Hematopoietic multipotent progenitor cell treated with erythropoietin and hydrocortisone succinate and interleukin-3 and kit ligand, for 15 days (in vitro differentiated cells): ENCODE measurements at places on chromosomes 13 and 19.

DNA sequence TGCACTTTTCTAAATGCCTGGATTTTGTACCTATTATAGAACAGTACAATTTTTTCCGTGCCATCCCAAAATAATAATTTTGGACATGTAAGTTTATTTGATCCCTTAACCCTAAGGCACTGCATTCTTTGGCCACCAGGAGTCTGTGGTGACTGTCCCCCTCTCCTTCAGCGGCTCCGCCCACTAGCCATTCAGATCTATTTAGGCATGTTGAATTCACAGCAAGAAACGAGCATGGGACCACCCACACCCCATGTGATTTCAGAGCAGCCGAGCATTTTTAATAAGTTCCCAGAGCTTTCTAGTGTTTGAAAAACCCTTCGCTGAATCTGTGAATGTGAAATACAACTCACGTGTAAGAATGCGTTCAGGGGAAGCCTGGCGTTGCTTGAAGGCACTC lies 567.5 kb downstream of the MYO16 start:
- no peak for DNase-seq

- no peak for DNase-seq
Measured at GRCh38 chr13:26052337-26052736, 521 bp upstream of the SHISA2 start.

DNA sequence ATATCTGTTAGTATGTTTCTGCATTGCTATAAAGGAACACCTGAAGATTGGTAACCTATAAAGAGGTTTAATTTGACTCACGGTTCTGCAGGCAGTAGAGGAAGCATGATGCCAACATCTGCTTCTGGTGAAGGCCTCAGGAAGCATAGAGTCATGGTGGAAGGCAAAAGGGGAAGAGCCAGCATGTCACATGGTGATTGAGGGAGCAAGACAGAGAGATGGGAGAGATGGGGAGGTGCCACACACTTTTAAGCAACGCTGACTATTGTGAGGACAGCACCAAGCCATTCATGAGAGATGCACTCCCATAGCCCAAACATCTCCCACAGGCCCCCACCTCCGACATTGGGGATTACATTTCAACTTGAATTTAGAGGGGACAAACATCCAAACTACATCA lies 32.8 kb downstream of the COG6 start:
- no peak for DNase-seq

DNA sequence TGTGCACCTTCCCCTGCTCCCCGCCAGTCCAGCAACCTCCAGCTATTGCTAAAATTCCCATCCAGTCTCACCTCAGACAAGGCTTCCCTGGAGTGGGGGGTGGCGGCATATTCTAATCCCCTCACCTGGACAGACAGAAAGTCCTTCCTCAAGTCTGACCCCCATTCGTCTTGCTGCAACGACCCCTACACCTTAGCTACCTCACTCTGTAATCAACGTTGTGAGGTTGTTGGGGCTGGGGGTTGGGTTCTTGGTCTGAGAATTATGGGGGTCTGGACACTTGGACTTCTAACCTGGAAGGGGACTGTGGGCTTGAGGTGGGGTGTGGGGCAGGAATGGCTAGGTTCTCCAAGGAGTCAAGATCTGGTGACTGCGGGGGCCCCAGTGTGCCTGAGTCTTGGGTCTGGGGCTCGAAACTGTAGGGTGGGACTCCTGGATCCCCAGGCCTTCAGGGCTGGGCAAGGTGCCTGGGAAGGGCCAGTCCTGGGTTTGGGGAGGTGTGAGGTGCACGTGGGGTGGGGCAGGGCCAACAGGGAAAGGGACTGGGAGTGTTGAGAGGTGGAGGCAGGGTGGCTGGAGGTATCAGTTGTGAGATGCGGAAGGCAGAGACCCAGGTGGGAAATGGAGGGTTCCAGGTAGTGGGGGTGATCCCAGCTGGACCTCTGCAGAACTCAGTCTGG lies 1.3 kb downstream of the FOXA3 start:
- DNase-seq = no peak

GRCh38 chr13:32430018-32430747 lies 2.3 kb upstream of the N4BP2L1 start:
- DNase-seq = no peak

GRCh38 chr13:26941345-26942174 lies 181.0 kb upstream of the GPR12 start:
- no peak for DNase-seq

DNA sequence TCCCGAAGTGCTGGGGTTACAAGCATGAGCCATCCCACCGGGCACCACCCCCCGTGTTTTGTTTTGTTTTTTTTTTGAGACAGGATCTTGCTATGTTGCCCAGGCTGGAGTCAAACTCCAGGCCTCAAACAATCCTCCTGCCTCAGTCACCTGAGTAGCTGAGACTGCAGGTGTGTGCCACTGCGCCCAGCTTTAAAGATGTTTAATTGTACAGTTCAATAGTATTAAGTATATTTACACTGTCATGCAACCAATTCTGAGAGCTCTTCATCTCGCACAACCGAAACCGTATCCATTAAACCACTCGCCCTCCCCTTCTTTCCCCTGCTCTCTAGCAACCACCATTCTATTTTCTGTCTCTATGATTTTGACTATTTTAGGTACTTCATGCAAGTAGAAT lies 15.6 kb downstream of the NUCB1 start:
- no peak for DNase-seq

DNA sequence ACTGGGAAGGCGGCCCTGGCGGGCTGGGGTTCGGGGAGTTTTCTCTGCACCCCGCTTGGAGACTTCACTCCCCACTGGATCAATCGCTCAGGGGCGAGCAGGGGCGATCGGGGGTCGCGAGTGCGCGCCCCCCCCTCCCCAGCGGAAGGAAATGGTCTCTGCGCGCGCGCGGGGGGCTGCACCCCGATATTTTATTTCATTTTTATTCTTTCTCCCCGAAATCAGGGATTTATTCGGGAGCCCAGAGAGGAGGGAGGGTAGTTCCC lies 421 bp downstream of the ARID3A start:
- DNase-seq = no peak

- no peak for DNase-seq
Measured at GRCh38 chr13:59444210-59444857, 719.4 kb downstream of the DIAPH3 start.

GRCh38 chr19:55611300-55611982 lies 6.0 kb downstream of the ZNF865 start:
- no peak for DNase-seq

- DNase-seq = no peak
Measured at GRCh38 chr19:40585241-40585981, 8.7 kb downstream of the SHKBP1 start.

- DNase-seq = no peak
Measured at GRCh38 chr13:41897126-41897525, 63.8 kb downstream of the VWA8 start.

- DNase-seq = no peak
Measured at GRCh38 chr19:46919324-46919723, 58.5 kb downstream of the ARHGAP35 start.

DNA sequence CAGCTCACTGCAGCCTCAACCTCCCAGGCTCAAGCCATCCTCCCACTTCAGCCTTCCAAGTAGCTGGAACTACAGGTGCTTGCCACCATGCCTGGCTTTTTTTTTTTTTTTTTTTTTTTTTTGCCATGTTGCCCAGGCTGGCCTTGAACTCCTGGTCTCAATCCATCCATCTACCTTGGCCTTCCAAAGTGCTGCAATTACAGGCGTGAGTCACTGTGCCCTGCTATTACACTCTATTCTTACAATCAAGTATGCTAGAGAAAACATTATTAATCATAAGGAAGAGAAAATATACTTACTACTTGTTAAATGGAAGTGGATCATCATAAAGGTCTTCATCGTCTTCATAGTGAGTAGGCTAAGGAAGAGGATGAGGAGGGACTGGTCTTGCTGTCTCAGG lies 93.3 kb upstream of the DOCK9 start:
- no peak for DNase-seq

- no peak for DNase-seq
Measured at GRCh38 chr19:39701291-39701690, 3.0 kb upstream of the LGALS14 start.

GRCh38 chr19:35389192-35389861 lies 18.5 kb downstream of the GPR42 start:
- DNase-seq = peak; percentile 29

DNA sequence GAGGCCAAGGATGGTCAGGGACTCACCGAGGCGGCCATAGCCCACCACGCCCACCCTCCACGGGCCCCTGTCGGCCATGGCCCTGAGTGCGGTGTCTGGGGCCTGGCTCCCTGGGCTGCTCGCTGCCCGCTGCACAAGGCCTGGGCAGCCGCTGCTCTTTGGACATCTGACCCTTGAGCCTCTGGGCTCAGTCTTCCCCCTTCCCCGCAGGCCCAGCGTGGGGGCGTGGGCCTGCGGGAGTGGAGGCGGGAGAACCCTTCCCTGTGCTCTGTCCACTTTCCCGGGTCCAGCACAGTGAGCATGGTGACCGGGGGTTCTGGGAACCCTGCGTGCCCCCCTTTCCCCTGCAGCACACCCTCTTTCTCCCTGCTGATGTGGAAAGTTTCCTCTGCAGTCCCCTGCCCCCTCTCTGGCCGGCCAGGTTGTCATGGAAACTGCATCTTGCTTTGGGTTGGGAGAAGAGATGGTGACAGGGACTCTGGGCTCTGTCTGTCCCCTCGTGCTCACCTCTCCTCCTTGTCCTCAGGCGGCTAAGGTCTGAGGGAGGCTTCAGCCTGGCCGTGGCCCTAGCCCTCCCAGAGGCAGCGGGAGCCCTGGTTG lies at the start of gene ASPDH:
TSS of gene ASPDH (minus strand) at position 168 of the 600 bp plus-strand sequence. CDS start at position 78, 90 bp downstream.
- no peak for DNase-seq

GRCh38 chr13:27830010-27830409 lies 37.7 kb downstream of the GSX1 start:
- peak; percentile 57 for DNase-seq

- DNase-seq = no peak
Measured at GRCh38 chr13:113646921-113647340, 11.1 kb downstream of the ATP4B start.

- no peak for DNase-seq
Measured at GRCh38 chr13:32114284-32114950, 82.8 kb downstream of the FRY start.

- no peak for DNase-seq
Measured at GRCh38 chr13:40640202-40640601, 26.2 kb downstream of the FOXO1 start.

DNA sequence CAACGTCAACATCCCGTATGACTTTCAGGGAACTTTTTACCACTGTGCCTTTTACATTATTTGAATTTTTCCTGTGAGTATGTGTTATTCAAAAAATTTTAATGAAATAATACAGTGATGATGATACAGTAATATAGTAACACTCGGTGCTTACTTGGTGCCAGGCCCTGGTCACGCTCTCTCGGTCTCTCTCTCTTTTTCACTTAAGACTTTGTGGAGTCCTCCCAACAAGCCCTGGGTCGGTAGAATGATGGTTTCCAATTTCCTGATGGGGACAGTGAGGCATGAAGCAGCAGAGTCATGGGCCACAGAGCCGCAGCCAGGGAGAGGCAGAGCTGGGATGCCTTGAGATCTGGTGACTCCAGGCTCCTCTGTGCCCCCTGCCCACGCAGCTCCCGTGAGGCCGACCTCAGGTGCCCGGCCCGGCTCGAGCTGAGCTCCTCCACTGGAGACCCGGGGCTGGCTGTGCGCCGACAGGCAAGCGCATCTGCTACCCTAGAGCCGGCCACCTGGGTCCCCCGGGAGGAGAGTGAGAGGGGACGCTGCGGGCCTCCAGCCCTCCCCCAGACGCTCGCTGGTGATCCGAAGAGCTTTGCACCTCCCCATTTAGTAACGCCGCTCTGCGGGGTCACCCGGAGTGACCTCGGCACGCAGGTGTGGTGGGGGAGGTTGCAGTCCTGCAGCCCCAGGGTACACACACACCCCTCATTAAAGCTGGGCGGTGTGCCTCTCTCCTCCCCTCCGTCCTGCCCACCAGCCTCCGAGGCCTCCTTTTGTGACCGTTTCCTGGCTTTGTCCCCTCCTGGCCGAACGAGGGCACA lies 4.4 kb upstream of the SBK3 start:
- DNase-seq = no peak

DNA sequence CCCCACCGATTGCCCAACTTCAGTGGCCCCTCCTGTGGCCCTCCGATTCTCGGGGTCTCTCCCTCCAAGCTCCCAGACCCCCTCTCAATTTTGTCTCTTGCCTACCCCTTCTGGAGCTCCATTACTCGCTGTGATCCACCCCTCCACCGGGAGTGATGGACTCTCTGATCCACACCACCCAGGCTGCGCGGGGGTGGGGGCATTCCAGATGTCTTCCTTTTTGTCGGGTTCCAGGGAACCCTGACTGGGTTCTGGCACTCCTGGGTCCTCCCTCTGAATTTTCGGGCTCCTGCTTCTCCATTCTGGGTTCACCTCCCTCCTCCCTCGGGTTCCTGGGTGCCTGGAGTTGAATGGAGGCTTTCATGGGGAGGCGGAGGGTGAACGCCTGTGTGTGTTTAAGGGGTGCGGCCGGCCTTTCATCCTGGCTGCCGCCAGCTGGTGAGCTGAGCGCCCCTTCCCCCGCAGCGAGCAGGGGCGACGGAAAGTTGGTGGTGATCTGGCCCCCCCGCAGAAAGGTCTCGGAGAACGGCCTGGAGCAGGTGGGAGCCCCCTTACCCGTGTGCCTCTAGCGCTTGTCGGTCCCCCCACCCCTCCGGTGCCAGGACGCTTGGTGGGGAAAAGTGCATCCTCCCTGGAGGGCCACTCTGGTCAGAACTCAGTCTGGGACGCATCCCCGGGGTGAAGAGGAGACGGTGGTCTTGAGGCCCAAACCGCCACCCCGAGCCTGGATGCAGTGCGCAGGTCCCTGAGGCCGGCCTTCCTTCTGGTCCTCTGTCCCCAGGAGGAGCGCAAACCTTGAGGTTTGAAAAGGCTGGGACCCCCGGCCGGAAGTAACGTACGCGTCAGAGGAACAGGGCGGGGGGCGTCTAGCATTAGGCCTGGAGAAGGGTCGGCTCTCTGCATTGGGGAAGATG lies 1.6 kb downstream of the MISP3 start:
- DNase-seq = peak; percentile 25

DNA sequence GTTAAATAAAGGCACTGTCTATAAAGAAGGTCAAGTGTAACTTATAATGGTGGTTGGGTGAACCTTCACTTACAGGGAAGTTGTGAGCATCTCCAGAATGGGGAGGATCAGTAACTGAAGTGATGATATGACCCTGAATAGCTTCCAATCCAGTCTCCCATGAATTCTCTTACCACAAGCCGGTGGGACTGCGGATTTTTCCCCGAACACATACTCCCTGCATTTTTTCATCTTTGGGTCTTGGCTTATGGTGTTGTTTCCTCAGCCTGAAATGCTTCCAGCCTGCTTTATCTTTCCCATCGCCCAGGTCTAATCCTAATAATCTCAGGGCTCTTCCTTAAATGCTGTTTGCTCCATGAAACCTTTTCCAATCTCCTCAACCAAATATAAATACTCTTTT lies 2.0 kb upstream of the CSNK1A1L start:
- DNase-seq = no peak

DNA sequence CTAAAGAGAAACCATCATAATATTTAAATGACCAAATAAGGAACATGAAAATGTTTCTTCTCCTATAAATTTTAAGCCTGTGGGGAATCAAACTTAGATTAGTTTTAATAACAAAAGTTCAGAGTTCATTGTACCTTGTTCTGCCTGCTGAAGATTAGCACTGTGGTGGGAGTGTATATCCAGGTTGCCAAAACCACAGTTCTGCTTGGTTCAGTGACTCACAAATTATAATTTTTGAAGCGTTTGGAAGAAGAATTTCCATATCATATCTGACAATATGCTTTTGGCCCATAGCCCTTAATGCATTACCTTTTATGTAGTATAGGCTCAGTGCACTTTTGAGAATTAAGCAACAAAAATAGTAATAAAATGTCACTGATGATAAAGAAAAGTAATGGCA lies 545.2 kb downstream of the GPC6 start:
- DNase-seq = no peak
